Stimulated activated CD8-positive, alpha-beta memory T cell treated with anti-CD3 and anti-CD28 coated beads, Interleukin-7, amount 100 ng/mL, for 1 hour (primary cell): ENCODE measurements at places on chromosomes 5 and 9.

- DNase-seq, result no peak
These were observed 273.9 kb downstream of the GADD45G start for GRCh38 chr9:89878687-89879086.

DNA sequence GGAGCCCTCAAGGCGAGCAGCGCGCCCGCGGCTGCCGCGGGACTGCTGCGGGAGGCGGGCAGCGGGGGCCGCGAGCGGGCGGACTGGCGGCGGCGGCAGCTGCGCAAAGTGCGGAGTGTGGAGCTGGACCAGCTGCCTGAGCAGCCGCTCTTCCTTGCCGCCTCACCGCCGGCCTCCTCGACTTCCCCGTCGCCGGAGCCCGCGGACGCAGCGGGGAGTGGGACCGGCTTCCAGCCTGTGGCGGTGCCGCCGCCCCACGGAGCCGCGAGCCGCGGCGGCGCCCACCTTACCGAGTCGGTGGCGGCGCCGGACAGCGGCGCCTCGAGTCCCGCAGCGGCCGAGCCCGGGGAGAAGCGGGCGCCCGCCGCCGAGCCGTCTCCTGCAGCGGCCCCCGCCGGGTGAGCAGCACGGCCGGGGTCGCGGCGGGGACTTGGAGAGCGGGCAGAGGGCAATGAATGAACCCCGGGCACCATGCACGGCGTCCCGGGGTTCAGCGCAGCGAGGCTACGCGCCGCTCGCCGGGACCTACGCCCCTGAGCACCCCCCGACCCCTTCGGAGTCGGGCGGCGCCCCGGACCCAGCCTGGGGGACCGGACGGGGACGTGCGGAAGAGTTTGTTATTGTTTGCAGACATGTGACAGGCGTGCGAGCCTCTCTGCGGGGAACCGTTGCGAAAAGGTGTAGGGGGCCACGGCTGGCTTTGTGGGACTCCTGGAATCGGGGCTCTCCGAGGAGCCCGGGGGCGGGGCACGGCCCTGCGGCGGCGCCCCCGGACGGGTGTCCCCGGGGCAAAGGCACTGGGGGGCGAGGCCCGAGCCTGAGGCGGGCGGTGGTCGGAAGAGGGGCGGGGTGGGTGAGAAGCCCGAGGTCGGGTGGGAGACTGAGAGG is 553 bp downstream of the MAP3K1 start:
- no peak for DNase-seq

DNA sequence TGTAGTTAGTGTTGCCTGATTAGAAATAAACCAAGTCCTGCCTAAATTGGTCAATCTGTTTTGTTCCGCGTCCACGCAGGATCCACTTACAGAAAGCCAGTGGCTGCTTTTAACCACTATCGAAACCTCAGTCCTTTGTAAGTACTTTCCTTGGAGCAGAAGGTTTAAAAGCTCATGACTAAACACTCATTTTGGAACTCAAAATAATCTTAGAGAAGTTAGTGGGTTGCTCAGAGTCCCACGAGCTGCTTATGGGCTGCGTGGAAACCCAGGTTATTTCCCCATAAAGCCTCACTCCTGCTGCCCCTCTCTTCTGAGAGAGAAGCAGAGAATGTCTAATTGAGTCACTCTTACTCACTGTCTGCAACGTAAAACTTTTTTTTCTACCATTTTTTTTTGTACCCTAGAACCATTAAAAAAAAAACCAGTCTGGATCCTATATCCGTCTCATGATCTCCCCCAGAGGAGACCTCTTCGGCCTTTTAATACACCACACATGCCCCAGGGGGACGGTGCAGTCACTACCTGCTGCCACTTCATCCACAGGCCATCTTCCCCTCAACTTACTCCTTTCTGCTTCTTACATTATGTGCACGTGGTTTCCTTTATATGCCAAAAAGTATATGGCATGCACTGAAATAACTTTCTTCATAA is 7.6 kb downstream of the BASP1 start:
- no peak for DNase-seq

- no peak for DNase-seq
These were observed 1481.5 kb downstream of the EFNA5 start for GRCh38 chr5:106189121-106189809.

DNA sequence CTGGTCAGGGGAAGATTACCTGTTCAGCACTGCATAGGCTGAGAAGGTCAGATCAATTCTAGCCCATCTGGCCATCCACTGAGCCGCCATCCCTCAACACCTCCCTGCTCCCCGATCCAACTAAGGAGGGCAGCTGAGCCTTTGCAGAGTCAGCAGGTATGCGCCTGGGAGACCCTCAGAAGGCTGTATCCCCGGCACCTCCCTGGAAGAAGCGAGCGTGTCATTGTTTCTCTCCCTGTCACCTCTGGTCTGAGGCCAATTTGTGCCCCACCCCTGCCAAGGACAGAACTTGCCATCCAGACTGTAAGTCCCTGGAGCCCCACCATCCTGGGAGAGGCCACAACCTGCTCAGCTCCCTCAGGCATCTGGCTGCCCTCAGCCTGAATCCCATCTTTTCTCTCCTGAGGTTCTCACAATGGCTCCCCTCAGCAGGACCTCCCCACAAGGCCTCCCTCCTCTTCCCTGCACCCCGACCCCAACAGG is 2.6 kb downstream of the CLTB start:
- no peak for DNase-seq

GRCh38 chr5:42274913-42275312 is 148.3 kb upstream of the GHR start:
- DNase-seq, result no peak

- DNase-seq, result no peak
These were observed 668 bp downstream of the ETF1 start for GRCh38 chr5:138542180-138542955.

GRCh38 chr5:119200795-119201194 is 129.9 kb downstream of the DMXL1 start:
- DNase-seq, result no peak

GRCh38 chr9:93415176-93415690 is 36.3 kb upstream of the FAM120A start:
- DNase-seq, result no peak

- no peak for DNase-seq
These were observed 198.0 kb downstream of the CAAP1 start for GRCh38 chr9:26694381-26695297.
